Stimulated activated CD8-positive, alpha-beta memory T cell treated with anti-CD3 and anti-CD28 coated beads, Interleukin-4, amount 100 ng/mL, for 4 hours (primary cell): ENCODE measurements at places on chromosomes 11 and 22.

- DNase-seq: no peak
Measured at GRCh38 chr22:35900483-35901168, 128.0 kb downstream of the RBFOX2 start.

DNA sequence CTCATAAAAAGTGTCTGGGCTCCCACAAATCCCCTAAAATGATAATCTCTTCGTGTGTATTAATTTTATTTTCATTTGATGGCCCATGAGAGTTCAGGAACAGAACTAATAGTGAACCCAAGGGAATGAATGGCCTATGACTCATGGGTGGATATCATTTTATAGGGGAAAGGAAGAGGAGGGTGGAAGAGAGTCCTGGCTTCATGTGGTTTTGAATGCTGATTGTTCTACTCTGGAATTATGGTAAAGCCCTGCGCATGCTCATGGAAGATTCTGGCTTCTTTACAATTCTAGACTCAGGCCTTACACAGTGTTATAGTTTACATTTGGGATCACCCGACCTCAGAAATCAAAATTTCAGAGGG is 35.2 kb downstream of the MAML2 start:
- DNase-seq: no peak

DNA sequence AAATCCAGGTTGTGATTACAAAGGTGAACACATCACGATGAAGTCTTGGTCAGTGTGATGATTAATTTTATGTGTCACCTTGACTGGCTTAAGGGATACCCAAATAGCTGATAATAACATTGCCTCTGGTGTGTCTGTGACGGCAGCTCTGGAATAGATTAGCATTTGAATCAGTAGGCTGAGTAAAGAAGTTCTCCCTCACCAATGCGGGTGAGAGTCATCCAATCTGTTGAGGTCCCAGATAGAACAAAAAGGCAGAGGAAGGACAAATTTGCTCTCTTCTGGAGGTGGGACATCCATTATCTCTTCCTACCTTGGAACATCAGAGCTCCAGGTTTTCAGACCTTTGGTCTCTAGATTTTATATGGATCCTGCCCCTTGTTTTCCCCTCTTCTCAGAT is 856.2 kb upstream of the CCDC90B start:
- DNase-seq: no peak

DNA sequence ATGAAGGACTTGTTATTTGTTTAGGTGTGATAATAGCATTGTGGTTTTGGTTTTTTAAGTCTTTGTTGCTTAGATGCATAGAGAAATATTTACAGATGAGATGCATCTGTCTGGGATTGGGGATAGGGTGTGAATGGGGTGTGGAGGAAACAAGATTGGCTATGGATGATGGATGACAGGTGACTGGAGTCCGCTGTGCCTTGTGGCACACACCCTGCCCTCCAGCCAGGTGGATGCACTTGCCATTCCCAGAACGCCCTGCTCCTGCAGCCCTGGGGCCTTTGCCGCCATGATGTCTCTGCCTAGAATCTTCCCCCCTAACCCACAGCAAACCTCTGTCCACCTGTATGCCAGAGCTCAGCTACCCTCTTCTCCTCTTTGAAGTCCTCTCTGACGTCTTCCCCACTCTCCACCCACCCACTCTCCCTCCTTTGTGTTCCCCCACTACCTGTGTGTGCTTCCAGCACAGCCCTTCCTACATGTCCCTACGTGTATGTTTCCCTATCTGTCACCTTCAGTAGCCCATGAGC is 54.7 kb downstream of the WNT11 start:
- no peak for DNase-seq

GRCh38 chr11:77851503-77851902 is 30.6 kb downstream of the AAMDC start:
- DNase-seq: no peak

DNA sequence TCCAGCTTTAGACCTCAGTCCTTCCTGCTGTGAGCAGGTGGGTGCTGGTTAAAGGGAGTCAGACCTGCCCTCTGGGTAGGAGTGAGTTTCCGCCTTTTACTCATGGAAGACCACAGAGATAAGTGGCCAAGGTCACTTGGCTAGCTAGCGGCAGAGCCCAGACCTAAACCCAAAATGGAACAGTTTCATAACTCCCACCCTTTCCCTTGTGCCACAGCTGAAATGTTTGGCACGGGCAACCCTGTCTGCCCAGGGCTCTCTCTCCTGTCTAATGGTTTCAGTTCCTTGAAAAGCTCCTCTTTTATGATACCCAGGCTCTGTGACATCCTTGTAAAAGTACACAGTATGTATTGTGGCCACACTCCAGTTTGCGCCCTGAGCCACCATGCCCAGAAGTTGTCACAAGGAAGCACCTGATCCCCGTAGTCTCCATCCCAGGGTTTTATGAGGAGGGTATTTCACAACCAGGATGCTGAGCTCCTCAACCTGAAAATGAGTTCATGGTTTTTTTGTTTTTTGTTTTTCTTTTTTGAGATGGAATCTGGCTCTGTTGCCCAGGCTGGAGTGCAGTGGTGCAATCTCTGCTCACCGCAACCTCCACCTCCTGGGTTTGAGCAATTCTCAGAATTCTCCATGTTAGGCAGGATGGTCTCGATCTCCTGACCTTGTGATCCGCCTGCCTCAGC is 5.1 kb downstream of the MB start:
- no peak for DNase-seq
